Thoracic aorta (tissue), 2 donors: ENCODE measurements at places on chromosomes 3 and 15. TPM values are rescaled to one million over a fixed set of nuclear protein-coding genes. Genes with fewer than 3 reads are reported as not detected.

DNA sequence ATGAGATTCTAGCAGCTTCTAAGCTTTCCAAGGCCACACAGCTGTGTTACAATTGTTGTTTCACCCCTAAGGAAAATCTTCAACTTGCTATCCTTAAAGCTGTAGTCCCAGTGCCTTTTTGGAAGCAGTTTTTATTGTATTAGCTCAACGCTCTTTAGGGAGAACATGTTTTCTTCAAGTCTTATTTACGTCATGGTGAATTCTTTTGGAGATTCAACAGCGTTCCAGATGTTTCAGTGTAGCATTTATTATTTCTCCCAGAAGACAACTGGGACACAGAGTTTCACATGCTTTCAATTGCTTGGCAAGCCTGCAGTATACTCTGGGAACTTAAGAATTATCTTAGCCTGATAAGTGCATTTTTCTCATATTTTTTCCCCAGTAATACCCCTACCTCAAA lies 888.3 kb downstream of the PLOD2 start:
- no peak for DNase-seq

DNA sequence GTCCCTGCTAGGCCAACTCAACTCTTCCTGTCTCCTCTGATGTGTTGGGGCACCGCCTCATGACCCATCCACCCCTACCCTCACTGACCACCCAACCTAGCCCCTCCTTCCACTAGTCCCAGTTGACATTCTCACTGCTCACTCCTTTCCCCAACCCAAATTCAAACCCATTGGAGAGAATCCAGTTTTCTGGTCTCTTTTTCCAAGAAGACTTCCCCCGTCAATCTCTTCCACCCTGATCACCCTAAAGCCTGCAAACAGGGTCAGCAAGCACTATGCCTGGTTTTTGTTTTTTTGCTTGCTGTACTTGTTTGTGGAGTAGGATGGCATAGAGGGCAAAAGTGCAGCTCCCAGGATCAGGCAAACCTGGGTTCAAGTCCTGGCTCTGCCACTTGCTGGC lies 176.6 kb upstream of the PPP2R3A start:
- no peak for DNase-seq

- DNase-seq = no peak
Observed at GRCh38 chr3:14274999-14275961, 96.7 kb downstream of the LSM3 start.

DNA sequence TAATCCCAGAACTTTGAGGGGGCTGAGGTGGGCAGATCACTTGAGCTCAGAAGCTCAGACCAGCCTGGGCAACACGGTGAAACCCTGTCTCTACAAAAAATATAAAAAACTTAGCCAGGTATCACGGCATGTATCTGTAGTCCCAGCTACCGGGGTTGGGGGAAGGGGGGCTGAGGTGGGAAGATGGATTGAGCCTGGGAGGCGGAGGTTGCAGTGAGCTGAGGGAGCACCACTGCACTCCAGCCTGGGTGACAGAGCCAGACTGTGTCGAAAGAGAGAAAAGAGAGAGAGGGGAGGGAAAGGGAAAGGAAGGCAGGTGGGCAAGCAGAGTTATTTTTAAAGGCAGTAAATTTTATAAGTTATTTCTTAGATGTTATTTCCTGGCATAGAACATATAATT lies 368.1 kb downstream of the ULK4 start:
- no peak for DNase-seq

- DNase-seq = no peak
Observed at GRCh38 chr3:120113128-120114116, 19.2 kb upstream of the GSK3B start.

DNA sequence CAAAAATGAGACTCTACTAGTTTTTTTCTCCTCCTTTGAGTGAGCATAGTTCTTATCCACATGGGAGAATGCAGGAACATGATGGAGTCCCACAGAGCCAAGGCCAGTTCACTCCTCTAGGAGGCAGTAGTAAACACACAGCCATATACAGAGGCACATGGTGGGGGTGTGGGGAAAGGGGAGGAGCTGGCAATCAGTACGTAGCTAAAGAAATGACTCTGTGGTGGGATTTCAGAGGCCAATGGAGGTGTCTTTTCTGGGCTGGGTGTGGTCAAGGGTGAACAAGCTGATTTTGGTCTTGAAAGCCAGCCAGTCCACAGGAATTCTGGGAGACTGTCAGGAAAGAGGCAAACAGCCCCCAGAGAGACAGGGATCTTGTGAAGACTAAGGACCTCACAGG lies 6.6 kb upstream of the RAB11A start:
- DNase-seq = no peak

DNA sequence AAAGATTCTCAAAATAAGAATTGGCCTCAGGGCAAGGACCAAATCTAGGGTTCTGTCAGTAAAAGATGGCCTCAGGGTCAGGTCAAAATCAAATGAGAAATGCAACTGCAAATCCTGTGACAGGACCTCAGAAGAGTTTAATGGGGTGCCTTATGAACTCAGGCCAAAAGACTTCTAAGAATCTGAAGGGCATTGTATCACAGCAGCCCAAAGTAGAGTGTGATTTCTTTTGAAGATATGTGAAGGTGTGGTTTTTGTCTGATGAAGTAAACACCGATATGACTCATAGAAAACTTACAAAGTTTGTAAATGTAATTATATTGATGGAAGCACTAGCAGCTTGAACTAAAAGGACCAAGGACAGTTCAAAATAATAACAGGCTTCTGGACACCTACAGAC lies 966.1 kb downstream of the AGBL1 start:
- DNase-seq = no peak

GRCh38 chr15:69045802-69046201 lies 31.3 kb downstream of the NOX5 start:
- DNase-seq = no peak

- no peak for DNase-seq
Observed at GRCh38 chr3:73024836-73025235, 28.2 kb downstream of the PPP4R2 start.

DNA sequence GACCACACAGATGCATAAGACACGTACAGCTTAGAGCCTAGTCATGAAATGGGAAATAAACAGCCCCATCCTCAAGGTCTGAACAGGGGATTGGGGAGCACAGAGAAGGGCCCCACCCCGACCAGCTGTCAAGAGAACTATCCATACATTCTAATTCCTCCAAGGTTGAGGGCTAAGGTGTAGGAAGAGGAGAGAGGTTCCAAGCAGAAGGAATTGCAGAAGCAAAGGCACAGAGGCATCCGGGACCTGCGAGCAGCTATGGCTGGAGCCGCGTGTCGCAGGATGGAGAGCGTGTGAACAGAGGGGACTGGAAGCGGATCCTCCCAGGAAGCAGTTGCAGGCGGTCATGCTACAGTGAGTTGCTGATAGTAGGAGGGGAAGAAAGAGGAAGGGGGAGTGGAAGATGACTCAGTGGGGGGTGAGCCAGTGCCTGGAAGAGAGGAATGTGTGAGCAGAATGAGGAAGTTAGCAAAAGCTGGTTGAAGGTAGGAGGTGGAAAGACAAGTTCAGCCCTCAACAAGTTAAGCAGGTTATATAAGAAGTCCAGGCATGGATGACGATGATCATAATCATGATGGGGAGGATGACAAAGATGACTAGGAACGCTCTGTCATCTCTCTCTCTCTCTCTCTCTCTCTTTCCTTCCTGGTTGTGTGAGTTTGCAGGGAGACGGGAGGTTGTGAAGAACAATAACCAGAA lies 89.7 kb downstream of the LIPC start:
- no peak for DNase-seq

DNA sequence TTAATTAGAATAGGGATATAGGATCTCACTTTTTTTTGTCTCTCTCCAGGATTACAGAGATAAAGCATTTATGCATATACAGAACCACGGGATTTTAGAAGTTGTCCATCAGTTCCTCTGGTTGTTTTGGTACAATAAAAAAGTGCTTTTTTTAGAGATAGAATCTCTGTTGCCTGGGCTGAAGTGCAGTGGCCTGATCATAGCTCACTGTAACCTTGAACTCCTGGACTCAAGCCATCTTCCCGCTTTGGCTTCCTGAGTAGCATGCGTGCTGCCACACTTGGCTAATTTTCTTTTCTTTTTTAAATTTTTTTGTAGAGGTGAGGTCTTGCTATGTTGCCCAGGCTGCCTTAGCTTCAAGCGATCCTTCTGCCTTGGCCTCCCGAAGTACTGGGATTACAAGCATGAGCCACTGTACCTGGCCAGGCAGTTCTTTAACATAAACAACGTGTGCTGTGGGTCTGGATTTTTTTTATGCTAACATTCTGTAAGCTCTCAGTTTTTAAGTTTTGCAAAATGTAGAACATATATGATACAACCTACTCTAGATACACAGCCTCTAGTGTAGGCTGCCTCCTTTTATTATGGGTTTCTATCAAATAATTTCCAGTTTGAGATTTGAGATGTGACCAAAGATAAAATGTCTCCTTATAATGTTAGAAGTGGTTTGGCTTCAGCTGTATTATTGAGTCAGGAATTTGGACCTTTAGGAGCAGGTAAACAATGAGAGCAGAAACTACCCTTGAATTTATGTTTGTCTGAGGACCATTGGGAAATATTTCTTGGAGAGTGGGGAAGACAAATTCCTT lies 57.4 kb upstream of the ULK4 start:
- DNase-seq = no peak

DNA sequence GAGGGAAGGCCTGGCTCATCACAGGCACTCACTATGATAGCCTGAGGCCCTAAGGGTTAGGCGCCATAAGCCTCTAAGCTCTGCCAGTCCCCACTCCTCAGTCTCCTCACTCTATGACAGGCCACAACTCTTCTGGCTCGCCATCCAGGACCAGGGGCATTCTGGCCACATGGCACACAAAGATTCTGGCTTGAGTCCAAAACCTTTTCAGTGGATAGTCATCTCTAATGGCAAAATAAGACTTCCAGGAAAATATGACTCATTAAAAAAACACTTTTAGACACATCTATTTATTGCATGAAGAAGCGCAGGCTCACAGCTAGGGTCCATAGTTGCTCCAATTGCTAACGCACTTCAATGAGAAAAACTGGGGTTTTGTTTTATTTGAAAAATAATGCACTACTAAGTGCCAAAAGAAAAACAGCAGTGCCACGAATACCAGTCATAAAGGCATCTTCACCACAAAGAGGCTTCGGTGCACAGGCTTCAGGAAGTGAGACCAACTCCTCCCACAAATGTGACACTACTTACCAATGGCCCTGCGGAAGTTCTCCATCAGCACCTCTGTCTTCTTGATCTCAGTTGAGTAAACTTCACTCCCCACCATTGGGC lies 11.1 kb downstream of the RUVBL1 start:
- DNase-seq = no peak

- DNase-seq = no peak
Observed at GRCh38 chr3:157045238-157045850, 114.6 kb downstream of the CCNL1 start.

DNA sequence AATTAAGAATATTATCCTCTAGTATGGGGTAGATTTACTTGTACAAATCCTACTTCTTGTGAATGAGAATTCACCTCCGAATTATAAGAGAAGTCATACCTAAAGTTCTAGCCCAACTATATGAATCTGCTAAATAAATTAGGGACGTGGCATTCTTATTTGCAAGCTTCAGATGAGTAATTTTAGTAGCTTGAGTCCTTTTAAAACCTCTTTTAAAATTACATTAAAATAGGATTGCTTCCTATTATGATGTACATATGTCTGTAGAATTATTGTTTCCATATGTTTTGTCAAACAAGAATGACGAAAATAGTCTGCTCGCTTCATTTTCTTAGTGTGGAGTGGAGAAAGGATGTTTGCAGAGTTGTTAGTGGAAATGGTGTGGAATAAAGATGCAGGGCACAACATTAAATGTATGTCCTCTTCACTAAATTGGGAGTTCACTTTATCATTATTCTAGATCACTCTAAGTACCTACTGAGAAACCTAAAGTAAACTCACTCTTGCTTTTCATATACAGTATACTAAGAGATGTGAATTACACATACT lies 59.4 kb downstream of the CMSS1 start:
- no peak for DNase-seq

- no peak for DNase-seq
Observed at GRCh38 chr3:141151439-141151838, 80.2 kb upstream of the PXYLP1 start.

DNA sequence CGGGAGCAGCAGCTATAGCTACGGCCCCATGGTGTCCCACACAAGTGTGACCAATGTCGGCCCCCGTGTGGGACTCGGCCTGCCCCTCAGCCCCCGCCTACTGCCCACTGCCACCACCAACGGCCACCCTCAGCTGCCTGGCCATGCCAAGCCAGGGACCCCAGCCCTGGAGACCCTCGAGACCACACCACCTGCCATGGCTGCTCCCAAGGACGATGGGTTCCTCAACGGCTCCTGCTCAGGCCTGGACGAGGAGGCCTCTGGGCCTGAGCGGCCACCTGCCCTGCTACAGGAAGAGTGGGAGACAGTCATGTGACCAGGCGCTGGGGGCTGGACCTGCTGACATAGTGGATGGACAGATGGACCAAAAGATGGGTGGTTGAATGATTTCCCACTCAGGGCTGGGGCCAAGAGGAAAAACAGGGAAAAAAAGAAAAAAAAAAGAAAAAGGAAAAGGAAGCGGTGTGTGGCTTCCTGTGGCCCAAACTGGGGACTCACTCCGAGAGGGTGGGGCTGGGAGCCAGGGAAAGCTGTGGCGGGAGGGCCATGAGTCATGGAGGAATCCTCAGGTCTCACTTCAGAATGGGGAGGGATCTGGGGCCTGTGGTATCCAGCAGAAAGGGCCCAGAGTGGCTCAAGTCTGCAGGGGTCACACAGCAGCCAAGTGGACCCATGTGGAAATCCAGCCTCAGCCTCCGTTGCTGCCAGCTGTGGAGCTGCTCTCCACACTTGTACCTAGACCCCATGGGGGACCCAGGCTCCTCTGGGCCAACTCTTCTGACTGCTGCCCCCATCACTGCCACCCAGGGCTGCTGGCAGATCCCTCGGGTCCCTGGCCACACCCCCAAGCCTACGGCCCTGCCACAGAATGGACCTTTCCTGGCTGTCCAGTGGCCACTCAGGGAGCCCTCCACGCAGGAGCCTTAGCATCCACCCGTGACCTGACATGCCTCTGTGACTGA lies 26.1 kb downstream of the PTH1R start:
- no peak for DNase-seq

- DNase-seq = no peak
Observed at GRCh38 chr15:39250460-39251186, 330.3 kb upstream of the THBS1 start.

- DNase-seq = no peak
Observed at GRCh38 chr3:150789451-150789850, 26.5 kb upstream of the SIAH2 start.

GRCh38 chr15:92636401-92636907 lies 19.1 kb downstream of the FAM174B start:
- no peak for DNase-seq

MYL3 gene
- 1.5 TPM for total RNA-seq

SNURF gene
- total RNA-seq = 17.7 TPM

STARD5 gene
- total RNA-seq = 7.3 TPM

P2RY12 gene
- 10.7 TPM for total RNA-seq

FBXO40 gene
- not detected for total RNA-seq

PROS1 gene
- 122 TPM for total RNA-seq

CCNB2 gene
- 0.42 TPM for total RNA-seq

GOLGA6L10 gene
- total RNA-seq = 3.1 TPM

MRPL3 gene
- total RNA-seq = 42.0 TPM

CD200 gene
- total RNA-seq = 42.2 TPM

C3orf33 gene
- 1.5 TPM for total RNA-seq

LTF gene
- 3.0 TPM for total RNA-seq

SLC7A14 gene
- not detected for total RNA-seq

TRANK1 gene
- total RNA-seq = 21.3 TPM

KBTBD13 gene
- 3.1 TPM for total RNA-seq

TM4SF18 gene
- 4.9 TPM for total RNA-seq

SYNPR gene
- not detected for total RNA-seq

IQSEC1 gene
- total RNA-seq = 121 TPM
